ENCODE measurements at places on chromosomes 1 and 21. TPM values are rescaled to one million over a fixed set of nuclear protein-coding genes. Genes with fewer than 3 reads are reported as not detected.

DNA sequence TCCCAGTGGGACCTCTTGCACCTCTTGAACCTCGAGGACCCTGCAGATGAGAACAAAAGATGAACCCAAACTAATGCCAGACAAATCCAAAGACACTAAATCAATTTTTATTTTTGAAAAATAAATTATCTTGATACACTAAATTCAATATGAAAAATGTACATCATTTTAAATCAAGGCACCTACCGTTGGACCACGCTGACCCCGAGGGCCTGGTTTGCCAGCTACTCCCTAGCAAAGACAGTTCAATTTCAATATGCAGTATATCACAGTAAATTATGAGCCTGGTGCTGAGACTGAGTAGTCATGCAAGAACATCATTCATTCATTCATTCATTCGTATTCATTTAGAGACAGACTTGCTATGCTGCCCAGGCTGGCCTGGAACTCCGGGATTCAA lies 129.4 kb downstream of the COL11A1 start:
- no peak overlapping the region for H3K27ac ChIP-seq
- H3K4me3 ChIP-seq = no peak overlapping the region
- H3K4me1 ChIP-seq = no peaks in the 10 kb centered on the region
- H3K27me3 ChIP-seq = no peaks in the 10 kb centered on the region

GRCh38 chr1:226279498-226279897 lies 29.5 kb downstream of the LIN9 start:
- H3K27ac ChIP-seq = no peak overlapping the region
- DNase-seq = no peak
- H3K27me3 ChIP-seq = no peaks in the 10 kb centered on the region

GRCh38 chr1:93179886-93180722 lies at the start of gene TMED5:
TMED5 (minus strand) TSS chr1:93180413; CDS start chr1:93180242, 171 bp downstream.
- H3K4me1 ChIP-seq = peaks cover 29% of the 10 kb centered on the region
- H3K27ac ChIP-seq = peak within 1 kb of the TSS; percentile 96
- H3K27me3 ChIP-seq = no peaks in the 10 kb centered on the region
- no peaks in the 10 kb centered on the region for H3K36me3 ChIP-seq
- H3K4me3 ChIP-seq = peak within 1 kb of the TSS; percentile 60
- DNase-seq = peak; percentile 99

GRCh38 chr1:223227486-223228196 lies 84.6 kb upstream of the TLR5 start:
- no peak for DNase-seq
- no peak overlapping the region for H3K4me3 ChIP-seq
- no peaks in the 10 kb centered on the region for H3K27me3 ChIP-seq
- H3K4me1 ChIP-seq = no peaks in the 10 kb centered on the region
- H3K27ac ChIP-seq = no peak overlapping the region
- H3K36me3 ChIP-seq = no peaks in the 10 kb centered on the region

DNA sequence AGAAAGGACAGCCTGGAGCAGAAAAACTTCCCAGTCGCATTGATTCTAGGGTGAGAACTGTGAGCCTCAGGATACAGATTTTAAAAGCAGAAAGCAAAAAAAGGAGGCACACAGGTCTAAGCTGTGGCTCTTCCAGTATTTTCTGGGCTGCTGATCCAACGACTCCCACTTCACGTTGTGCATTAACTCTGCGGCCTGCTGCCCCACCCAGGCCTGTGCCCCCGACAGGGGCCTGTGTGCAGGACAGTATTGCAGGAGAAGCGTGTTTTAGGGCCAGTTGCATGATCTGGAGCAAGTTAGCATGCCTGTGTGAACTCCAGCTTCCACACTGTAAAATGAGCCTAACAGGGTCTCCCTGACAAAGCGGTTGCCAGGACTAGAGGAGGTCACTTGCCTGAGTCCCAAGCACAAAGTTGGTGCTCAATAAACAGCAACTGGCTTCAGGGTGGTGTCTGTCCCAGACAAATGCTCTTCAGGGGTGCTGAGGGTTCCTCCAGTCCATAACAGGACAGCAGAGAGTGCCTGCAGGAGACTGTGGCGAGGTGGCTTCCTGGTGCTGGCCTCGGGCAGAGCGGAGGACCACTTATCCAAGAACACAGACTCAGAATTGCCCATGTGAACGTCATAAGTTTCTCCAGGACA lies 66.8 kb upstream of the RAB4A start:
- peak overlapping the region; percentile 83 for H3K27ac ChIP-seq
- H3K4me1 ChIP-seq = no peaks in the 10 kb centered on the region

DNA sequence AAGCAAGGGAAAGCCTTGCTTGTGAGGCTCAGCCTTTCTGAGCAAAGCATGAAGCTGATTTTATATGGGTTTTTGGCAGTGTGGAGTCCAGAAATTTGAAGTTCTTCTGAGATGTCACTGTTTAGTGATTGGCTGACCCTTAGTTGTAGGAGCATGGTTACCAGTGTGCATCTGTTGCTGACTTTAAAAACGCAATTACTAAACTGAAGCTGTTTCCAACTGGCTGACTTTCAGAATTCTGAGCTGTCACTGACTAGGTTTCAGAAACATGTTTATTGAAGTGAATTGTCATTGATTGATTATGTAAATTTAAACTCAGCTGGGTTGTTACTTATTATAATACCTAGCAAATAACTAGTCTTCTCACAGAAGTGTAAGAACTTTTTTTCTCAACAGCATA lies 89.4 kb downstream of the PDE4B start:
- no peaks in the 10 kb centered on the region for H3K36me3 ChIP-seq
- H3K27ac ChIP-seq = no peak overlapping the region
- H3K4me3 ChIP-seq = no peak overlapping the region
- no peak for DNase-seq

- no peak for DNase-seq
- peaks cover 32% of the 10 kb centered on the region for H3K4me1 ChIP-seq
- no peaks in the 10 kb centered on the region for H3K36me3 ChIP-seq
- H3K27me3 ChIP-seq = no peaks in the 10 kb centered on the region
- no peak overlapping the region for H3K4me3 ChIP-seq
Observed at GRCh38 chr1:7339953-7340352, 431.1 kb upstream of the VAMP3 start.

- no peak overlapping the region for H3K27ac ChIP-seq
- no peak overlapping the region for H3K4me3 ChIP-seq
- H3K27me3 ChIP-seq = peaks cover 12% of the 10 kb centered on the region
- no peaks in the 10 kb centered on the region for H3K36me3 ChIP-seq
- no peaks in the 10 kb centered on the region for H3K4me1 ChIP-seq
- no peak for DNase-seq
Observed at GRCh38 chr1:18607289-18607760, 23.3 kb upstream of the PAX7 start.

Gene CDC20
- total RNA-seq = 0.71 TPM

Gene CASP9
- total RNA-seq = 11.4 TPM

Gene GRIK3
- 7.1 TPM for total RNA-seq

Gene LRRC3
- 3.9 TPM for total RNA-seq

Gene KRTAP12-2
- not detected for total RNA-seq

Gene MATN1
- not detected for total RNA-seq

Gene CCDC181
- 1.2 TPM for total RNA-seq

Gene GPR37L1
- total RNA-seq = 0.27 TPM
